ENCODE measurements at places on chromosomes 13 and 19.

GRCh38 chr13:98504371-98504963 is 72.4 kb downstream of the STK24 start:
- DNase-seq = no peak

- no peak for DNase-seq
Measured at GRCh38 chr19:11239377-11240000, at the start of gene ANGPTL8. Gene ANGPTL8 (plus strand): TSS chr19:11239619. CDS start chr19:11239638, 19 bp downstream.

- no peak for DNase-seq
Measured at GRCh38 chr19:51815043-51815442, 20.1 kb downstream of the FPR3 start.

- DNase-seq = no peak
Measured at GRCh38 chr13:27783111-27783510, 9.2 kb upstream of the GSX1 start.

GRCh38 chr13:42574011-42574410 is at the start of gene TNFSF11:
Gene TNFSF11 (plus strand): TSS chr13:42574152. CDS start chr13:42574304, 152 bp downstream.
- DNase-seq = no peak

DNA sequence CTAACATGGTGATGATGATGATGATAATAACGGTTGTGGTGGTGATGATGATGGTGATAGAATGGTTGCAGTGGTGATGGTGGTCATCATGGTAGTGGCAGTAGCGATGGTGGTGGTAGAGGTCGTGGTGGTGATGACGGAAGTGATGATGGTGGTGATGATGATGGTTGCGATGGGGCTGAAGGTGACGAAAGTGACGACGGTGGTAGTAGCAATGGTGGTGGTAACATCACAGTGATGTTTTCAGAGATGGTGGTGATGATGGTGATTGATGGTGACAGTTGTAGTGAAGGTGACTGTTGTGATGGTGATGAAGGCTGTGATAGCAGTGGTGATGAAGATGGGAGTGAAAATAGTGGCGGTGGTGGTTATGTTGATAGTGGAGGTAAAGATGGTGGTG is 3.6 kb upstream of the ADGRE3 start:
- DNase-seq = no peak

DNA sequence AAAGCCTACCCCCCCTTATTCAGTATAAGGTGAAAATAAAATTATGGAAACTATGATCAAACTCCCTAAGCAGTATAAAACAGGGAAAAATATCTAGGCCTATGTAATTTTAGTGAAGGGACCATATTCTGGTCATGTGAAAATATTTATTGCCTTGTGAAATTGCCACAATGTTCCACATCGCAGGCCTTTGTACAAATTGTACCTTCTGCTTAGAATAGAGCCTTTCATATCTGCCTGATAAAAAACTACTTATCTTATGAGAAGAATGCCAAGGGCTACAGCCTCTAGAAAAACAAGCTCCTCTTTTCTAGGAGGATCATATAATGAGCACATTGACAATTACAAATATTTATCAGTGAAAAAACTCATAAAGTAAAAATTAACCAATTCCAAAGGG is 1280.0 kb downstream of the EFNB2 start:
- no peak for DNase-seq

- DNase-seq = no peak
Measured at GRCh38 chr13:107365466-107366215, 797.7 kb upstream of the ARGLU1 start.

- DNase-seq = no peak
Measured at GRCh38 chr13:106581225-106581624, 13.3 kb upstream of the ARGLU1 start.

GRCh38 chr13:88908961-88909441 is 1237.8 kb downstream of the SLITRK5 start:
- DNase-seq = peak; percentile 18

- no peak for DNase-seq
Measured at GRCh38 chr19:491146-491741, 5.0 kb upstream of the MADCAM1 start.

DNA sequence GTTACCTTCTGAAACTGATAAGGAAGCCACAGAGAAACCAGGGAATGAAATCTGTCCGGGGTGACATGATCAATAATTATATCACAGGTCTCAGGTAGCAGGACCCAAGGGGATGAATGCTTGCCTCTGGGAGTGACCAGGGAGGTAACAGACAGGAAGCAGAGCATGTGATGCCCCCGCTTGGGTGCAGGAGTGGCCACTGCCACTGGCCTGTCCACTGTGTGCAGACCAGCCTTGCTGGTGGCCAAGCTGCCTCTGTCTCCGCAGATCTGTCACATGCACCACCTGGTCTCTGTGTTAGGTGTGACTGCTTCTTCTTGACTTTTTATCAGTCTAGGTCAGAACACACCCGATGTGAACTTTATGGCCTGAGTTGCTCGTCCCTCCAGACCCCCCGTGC is 71.8 kb downstream of the PEPD start:
- no peak for DNase-seq

GRCh38 chr13:20064128-20064527 is 96.7 kb downstream of the GJA3 start:
- no peak for DNase-seq

DNA sequence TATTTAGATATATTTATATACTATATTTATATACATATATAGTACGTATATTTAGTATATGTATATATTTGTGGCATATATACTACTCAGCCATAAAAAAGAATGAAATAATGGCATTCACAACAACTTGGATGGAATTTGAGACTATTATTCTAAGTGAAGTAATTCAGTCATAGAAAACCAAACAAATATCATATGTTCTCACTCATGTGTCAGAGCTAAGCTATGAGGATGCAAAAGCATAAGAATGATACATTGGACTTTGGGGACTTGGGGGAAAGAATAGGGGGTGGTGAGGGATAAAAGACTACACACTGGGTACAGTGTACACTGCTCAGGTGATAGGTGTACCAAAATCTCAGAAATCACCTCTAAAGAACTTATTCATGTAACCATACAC is 1015.7 kb downstream of the EFNB2 start:
- no peak for DNase-seq

DNA sequence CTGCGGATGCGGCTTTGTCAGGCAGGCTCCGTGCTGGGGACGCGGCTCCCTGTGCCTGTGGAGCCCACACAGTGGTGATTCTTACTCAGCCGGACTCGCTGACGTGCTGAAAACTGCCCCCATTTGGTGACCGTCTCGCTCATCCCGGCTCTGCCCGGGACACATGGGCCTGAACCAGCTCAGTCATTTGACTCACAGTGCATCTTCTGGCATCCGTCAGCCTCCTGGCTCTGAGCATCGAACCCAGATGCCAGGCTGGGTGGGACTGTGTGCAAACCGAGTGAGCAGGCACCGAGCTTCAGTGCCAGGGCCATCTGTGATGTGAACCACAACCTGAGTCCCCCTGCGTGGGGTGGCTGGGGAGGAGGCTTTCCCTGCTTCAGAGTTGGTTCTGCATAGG is 5.5 kb downstream of the GCDH start:
- DNase-seq = no peak

- no peak for DNase-seq
Measured at GRCh38 chr13:58583966-58584365, 952.4 kb downstream of the PCDH17 start.

- no peak for DNase-seq
Measured at GRCh38 chr19:14361824-14362223, 19.4 kb upstream of the ADGRE5 start.

- DNase-seq = no peak
Measured at GRCh38 chr19:16380314-16380695, 55.7 kb downstream of the KLF2 start.

DNA sequence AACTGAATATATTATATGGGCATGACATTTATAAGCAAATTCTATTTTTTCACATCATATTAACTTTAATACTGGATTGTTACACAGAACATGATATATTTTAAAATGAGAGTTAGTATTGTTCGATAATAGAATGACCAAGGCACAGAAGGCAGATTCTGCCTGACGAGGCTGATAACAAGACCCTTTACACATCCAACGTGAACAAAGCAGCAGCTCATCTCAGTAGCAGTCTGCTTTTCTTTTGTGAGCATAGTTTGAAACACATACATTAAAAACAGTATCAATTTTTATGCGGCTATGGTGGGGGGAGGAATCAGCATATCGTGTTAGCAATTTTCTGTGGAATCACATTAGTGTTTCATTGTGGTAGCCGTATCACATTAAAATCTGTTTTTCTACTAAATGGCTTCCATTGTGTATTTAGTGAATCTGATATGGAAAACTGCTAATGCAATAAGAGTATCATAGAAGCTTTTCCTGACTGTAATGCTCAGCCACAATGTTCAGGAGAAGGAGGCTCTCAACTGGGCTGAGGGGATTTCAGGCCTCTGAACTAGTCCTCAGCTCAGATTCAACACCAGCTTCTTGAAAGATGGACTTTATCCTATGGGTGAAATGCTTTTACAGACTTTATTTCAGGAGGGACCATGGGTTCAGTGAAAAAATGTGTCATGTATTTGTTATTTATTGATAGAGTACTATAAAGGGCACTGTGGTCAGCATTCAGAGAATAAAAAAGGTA is 4.0 kb downstream of the SMAD9 start:
- DNase-seq = no peak

GRCh38 chr13:97753942-97754670 is 199.4 kb upstream of the IPO5 start:
- no peak for DNase-seq

DNA sequence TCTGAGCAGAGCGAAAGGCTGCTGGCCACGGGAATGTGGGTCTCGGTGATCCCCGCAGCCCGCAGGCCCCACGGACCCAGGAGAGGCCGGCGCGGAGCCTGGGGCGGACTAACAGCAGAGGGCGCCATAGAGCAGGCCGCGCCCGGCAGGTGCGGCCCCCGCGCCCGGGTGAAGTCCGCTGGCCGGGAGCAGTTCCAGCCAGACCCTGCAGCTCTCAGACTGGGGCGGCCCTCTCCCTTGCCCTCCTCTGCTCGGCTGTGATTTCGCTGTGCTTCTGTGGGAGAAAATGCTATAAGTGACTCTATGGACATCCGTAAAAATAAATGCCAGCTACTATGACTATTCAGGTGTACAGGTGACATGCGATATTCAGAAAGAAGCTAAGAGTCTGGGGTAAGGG is 37.7 kb downstream of the GSX1 start:
- no peak for DNase-seq

DNA sequence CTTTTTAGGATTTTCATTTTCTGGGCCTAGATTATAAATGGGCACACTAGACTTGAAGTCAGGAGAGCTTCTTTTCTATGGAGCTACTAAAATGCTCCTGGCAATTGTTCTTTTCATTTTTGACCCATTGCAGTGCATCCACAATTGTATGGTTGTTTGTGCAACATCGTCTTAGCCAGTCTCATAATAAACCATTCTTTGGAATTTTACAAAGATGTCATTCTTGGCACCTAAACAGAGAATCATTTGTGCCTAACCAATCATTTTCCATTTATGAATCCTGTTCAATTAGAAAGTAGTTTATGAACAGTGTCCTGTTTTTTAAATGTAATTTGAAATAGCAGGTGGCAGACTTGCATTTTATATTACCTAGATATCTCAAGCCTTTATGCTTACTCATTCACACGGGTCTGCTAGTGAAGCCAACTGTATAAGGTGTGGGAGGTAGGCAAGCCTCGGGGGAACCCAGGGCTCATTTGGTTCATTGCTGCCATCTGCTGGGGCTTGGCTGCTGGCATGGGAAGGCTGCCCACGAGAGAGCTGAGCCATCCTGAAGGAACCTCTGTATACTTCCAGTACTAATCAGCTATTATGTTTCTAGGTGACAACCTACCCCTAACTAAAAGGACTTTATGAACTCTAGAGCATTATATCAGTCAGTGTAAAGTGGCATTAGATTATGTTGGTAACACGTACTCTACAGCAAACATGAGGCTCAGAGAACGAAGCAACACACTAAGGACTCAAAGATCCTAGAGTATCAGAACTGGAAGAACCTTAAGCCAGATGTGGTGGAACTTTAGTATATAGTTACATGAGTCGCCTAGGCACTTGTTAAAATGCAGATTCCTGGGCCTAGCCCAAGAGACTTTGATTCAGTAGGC is 60.0 kb downstream of the TPT1 start:
- no peak for DNase-seq

- DNase-seq = no peak
Measured at GRCh38 chr19:38900743-38901190, 998 bp downstream of the NFKBIB start.

DNA sequence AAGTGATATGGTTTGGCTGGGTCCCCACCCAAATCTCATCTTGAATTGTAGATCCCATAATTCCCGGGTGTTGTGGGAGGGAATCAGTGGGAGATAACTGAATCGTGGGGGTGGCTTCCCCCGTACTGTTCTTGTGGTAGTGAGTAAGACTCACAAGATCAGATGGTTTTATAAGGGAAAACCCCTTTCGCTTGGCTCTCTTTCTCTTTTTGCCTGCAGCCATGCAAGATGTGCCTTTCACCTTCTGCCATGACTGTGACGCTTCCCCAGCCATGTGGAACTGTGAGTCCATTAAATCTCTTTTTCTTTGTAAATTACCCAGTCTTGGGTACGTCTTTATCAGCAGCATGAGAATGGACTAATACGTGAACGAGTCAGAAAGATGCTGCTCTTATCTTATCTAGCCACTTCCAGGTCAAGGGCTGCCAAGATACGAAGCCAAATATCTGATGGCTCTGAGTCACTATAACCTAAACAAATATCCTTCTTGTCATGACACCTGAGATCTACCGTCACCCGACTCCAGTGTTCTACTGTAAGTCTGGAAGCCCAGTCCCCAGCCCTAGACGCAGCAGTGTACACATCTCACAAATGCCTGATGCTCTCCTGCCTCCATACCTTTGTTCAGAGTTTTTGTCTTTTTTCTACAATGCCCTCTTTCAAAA is 45.9 kb downstream of the SLC15A1 start:
- DNase-seq = no peak

GRCh38 chr13:76937281-76937820 is 11.0 kb upstream of the ACOD1 start:
- peak; percentile 85 for DNase-seq

DNA sequence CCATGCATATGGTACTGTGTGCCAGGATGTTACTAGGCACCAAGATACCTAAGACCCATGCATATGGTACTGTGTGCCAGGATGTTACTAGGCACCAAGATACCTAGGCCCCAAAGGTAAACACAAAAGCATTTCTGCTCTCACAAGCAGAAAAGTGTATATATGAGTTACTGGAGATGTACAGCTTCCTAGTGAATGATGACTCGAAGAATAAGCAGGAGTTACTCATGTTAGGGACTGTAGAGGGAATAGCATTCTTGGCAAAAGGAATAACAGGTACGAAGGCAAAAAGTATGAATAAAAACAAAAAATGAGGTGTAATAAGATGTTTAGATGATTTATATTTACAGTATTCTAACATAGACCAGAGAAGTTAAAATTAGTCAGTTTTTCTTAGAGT is 383.7 kb downstream of the DIAPH3 start:
- DNase-seq = no peak

DNA sequence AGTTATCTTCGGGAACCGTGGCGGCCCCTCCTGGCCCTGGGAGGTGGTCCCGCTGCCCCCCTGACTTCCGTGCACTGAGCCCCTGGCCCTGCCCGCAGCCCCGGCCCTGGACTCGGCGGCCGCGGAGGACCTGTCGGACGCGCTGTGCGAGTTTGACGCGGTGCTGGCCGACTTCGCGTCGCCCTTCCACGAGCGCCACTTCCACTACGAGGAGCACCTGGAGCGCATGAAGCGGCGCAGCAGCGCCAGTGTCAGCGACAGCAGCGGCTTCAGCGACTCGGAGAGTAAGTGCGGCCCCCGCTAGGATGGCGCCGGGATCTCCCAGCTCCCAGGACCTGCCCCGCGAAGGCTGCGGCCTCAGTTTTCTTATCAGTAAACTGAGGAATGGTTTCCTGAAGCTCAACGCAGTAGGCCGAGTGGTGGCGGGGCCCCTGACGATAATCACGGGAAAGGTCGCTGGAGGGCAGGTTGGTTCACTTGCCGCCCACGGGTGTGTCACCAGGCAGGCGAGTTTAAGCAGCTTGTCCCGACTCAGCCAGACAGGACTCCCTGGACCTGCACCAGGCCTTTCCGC is 924 bp downstream of the RGCC start:
- DNase-seq = no peak

All from skin of body (tissue), 3 donors.